Substantia nigra (tissue), 51 donors: ENCODE measurements at places on chromosomes 3 and 15.

- DNase-seq, result no peak
These were observed 917.5 kb downstream of the FHIT start for GRCh38 chr3:60333710-60334109.

DNA sequence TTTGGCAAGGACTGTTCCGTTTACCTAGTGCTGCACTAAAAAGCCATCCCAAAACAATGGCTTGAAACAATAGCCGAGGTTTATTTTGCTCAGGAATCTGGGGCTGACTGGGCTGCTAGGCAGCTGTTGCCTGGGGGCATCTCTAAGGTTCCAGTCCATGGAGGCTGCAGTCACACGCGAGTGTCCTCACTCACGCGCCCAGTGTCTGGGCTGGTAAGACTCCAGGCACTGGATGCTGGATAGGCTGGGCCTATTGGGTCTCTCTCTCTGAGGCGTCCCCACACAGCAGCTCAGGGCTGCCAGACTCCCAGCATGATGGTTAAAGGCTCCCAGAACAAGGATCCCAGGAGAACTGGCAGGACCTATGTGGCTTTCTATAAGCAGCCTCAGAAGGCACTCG, 34.2 kb downstream of the ALS2CL start:
- DNase-seq, result no peak

DNA sequence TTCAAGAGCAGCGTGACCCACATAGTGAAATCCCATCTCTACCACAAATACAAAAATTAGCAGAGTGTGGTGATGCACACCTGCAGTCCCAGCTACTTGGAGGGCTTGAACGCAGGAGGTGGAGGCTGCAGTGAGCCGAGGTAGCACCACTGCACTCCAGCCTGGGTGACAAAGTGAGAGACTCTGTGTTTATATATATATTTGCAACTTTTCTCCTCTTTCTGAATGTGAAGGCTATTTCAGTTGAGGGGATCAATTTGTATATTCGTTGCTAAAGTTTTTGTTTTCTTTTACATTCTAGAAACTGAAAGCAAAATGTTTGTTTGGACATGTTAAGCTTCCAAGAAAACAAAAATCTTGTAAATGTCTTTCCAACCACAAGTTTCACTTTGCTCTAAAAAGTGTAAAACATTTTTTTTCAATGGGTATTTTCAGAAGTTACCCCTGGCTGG, 29.8 kb upstream of the FAM98B start:
- DNase-seq, result no peak

DNA sequence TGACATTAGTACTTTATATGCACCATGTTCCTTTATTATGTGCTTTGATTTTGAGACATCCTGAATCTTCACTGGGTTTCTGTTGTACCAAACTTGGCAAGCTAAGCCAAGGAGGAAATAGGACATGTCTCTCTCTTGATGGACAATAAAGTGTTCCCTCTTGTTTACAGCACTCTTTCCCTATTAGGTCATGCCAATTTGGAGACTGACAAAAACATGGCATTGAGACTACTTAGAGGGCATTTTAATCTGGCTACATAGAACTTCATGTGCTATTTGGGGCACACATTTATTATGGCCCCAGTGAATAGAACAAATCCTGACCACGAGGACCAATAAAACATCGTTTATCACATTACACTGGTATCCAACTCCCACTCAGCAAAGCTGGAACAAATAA, 85.3 kb upstream of the TNFSF10 start:
- no peak for DNase-seq

DNA sequence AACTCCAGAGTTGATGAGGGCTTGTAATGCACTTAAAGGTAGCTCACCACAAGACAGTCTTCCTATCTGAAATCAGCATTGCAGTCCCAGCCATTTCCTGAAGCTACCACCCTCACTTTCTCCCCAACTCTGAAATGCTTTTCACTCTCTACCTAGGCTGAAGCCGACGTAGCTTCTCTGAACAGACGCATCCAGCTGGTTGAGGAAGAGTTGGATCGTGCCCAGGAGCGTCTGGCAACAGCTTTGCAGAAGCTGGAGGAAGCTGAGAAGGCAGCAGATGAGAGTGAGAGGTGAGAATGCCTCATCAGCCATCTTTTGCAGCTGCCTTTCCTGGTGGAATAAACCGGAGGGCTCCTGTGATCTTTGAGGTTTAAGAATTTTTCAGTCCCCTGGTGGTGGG, 14.3 kb downstream of the TPM1 start:
- DNase-seq, result no peak

- DNase-seq, result no peak
These were observed 204.6 kb upstream of the CFAP20DC start for GRCh38 chr3:59254433-59254832.

DNA sequence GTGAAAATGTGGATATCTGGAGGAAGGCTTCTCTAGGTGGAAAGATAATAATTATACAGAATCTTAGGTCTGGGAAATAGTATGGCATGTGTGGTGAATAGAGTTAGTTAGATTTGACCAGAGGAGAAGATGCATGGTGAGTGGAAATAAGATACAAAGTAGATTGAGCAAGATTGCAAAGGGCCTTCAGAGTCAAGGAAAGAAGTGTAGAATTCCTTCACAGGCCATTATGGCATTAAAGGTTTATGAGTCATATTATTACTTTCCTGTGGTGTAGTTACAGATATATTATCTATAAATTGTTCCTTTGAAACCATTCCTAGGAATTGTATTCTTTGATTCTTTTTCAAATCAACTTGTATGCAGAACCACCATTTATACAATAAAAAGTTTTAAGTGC, 660.3 kb downstream of the SI start:
- DNase-seq, result no peak

GRCh38 chr3:160213191-160213590, 12.0 kb upstream of the C3orf80 start:
- no peak for DNase-seq

DNA sequence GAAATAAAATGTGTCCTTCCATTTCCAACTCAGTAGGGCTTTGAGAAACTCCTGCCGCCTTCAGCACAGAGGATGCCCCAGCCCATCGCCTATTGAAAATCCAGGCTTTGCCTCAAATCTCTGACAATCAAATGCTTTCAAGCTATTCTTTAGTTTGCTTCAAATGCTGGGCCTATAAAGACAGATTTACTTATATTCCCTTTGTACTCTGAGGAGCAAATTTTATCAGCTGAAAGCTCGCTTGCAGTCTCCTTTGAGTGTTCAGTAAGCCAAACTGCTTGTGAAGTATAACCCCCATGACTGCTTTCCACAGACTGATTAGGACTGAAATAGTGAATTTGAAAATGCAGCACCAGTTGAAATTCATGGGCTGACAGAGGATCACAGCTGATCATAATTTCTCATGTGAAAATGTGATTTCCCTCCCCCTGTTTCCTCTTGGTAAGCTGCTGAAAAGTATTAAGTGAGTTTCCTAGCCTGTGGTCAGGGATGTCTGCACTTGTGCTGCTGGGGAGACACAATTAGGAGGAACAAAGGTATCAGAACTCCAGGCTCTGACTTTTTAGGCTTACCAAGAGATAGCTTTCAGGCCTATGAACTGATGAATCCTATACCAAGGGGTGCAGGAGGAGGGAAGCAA, 563.4 kb upstream of the TGFBR2 start:
- no peak for DNase-seq

- no peak for DNase-seq
These were observed 18.1 kb downstream of the NBEAL2 start for GRCh38 chr3:46997453-46998091.

DNA sequence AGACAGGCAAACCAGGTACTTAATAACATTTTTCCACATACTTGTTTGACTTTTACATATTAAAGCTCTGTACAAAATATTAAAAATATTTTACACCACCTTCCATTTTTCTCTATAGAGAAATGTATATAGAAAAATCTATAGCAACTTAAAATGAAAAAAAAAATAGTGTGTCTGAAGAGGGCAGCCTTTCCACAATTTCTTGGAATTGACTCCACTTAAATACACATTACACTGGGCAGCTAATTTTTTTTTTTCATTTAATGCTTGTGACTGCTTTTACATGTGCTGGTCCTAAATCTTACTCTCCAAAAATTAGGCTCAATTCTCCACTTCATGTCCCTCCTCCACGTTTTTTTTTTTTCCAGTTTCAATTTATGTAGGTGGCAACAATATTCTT, 427.0 kb upstream of the RBMS3 start:
- DNase-seq, result no peak

DNA sequence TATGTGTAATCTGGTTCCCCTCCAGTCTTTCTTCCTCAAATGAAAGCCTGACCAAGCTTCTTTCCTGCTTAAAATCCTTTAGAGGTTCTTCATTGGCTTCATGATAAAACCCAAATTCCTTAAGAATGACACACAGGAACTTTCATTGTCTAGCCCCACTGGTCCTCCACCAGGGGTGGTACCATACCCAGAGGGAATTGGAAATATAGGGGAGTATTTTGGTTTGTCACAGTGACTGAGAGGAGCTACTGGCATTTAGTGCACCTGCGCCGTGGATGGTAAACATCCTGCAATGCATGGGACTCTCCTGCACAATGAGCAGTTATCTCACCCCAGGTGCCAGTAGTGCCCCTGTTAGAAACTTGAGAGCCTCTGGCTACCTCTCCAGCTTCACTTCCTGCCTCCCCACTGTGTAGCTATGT, 10.8 kb downstream of the ZWILCH start:
- DNase-seq, result no peak

DNA sequence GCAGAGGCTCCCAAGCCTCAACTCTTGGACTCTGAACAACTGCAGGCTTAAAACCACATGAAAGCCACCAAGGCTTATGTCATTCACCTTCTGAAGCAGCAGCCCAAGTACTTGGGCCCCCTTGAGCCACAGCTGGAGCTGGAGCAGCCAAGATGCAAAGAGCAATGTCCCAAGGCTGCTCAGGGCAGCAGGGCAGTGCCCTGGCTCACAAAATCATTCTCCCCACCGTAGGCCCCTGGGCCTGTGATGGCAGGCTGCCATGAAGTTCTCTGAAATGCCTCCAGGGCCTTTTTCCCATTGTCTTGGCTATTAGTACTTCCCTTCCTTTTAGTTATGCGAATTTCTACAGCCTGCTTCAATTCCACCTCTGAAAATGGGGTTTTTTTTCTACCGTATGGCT, 83.4 kb downstream of the DCLK3 start:
- no peak for DNase-seq

- DNase-seq, result no peak
These were observed 52.7 kb downstream of the CHST2 start for GRCh38 chr3:143172062-143172794.

DNA sequence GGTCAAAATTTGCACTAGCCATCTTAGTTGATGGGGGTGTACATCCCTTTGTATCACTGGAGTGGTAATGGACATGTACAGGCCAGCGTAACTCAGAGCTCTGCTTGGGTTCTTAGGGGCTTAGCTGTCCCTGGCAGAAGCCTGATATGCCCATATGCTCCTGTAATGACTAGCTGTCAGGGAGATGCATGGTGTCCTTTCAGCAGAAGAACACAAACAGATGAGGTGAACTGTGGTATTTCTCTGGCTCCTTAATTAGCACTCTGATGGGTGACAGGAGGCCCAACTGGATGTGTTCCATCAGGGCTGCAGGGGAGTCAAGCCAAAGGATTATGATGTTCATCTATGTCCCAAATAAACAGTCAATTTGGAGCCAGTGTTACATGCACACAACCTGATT, 774.5 kb downstream of the AGBL1 start:
- DNase-seq, result no peak
